ENCODE measurements at places on chromosomes 3 and 15.

GRCh38 chr3:108507902-108508301 is 2.5 kb downstream of the MYH15 start:
- DNase-seq: no peak

GRCh38 chr15:72319360-72319984 is 485 bp downstream of the CELF6 start:
- peak; percentile 60 for DNase-seq

DNA sequence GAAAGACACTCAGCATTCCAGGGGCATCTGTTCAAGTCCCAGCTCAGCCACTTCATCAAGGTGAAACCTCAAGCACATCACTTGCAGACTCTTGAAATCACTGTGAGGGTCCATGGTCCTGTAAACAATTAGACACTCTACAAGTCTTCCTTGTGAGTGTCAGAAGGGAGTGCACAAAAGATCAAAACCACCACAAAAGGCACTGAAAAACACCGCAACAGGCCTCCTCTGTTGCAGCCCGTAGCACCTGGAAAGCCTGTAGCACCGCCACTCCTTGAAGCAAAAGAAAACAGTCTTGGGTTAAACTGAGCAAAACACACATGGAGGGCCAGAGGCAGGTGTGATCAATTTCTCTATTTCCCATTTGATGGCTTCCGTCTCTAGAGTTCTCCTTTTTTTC is 63.8 kb upstream of the SNRK start:
- DNase-seq: no peak

GRCh38 chr15:78398076-78398825 is 39.8 kb upstream of the IREB2 start:
- no peak for DNase-seq

- no peak for DNase-seq
Measured at GRCh38 chr3:136906725-136907124, 44.7 kb downstream of the NCK1 start.

DNA sequence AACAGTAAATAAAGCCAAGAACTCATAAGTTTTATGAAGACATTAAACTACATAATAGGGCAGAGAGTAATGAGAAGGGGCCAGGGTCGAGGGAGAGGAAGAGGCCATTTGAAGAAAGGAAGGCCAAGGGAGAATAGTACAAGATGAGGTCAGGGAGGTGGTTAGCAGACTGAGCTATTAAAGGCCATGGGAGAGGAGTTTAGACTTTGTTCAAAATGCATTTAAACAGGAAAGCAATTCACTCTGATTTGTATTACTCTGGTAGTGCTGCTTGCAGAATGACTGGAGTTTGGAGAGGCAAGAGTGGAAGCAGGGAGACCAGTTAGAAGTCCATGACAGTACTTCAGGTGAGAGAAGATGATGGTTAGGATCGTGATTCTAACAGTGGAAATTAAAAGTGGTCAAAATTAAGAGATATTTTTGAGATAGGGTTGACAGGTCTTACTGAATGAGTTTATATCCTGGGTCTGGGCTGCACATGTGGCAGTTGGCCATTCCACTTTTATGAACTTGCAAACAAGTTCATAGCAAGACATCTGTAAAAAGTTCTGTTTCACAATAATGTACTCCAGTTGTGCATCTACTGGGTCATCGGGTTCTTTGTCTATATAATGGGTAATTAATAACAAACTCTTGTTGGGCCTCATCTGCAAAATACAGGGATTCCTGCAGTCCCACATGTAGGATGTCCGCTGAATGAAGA is 16.3 kb downstream of the PPP2R3A start:
- no peak for DNase-seq

DNA sequence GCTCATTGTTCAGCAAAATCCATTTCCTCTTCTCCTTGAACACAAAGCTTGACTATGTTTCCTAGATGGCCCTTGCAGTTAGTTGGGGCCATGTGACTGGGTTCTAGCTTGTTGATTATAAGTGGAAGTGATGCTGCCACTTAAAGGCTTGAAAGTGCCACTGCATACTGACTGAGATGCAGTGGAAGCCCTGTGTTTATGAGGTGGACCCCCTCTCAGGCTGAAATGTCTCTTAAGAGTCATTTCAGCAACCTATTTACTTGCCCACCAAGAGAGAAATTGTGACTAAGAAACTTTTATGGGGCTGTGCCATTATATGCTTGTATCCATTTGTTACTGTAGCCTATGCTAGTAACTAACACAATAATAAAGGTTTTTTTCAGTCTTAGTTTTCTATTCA is 8.4 kb upstream of the ANP32A start:
- DNase-seq: no peak

DNA sequence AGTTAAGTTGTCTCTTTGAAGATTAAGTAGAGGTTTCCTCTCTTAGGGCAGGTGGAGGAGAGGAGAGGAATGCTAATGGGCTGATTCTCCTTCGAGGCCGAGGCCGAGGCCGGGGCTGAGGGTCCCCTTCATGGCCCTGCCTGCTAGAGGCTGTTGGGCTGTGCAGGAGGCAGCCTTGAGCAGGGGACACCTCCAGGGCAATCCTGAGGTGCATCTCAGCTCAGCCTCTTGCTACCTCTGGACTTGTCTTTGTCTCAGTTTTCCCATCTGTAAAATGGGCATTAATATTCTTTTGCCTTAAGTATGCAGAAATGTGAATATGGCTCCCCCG is 97.7 kb upstream of the PRR20G start:
- no peak for DNase-seq

DNA sequence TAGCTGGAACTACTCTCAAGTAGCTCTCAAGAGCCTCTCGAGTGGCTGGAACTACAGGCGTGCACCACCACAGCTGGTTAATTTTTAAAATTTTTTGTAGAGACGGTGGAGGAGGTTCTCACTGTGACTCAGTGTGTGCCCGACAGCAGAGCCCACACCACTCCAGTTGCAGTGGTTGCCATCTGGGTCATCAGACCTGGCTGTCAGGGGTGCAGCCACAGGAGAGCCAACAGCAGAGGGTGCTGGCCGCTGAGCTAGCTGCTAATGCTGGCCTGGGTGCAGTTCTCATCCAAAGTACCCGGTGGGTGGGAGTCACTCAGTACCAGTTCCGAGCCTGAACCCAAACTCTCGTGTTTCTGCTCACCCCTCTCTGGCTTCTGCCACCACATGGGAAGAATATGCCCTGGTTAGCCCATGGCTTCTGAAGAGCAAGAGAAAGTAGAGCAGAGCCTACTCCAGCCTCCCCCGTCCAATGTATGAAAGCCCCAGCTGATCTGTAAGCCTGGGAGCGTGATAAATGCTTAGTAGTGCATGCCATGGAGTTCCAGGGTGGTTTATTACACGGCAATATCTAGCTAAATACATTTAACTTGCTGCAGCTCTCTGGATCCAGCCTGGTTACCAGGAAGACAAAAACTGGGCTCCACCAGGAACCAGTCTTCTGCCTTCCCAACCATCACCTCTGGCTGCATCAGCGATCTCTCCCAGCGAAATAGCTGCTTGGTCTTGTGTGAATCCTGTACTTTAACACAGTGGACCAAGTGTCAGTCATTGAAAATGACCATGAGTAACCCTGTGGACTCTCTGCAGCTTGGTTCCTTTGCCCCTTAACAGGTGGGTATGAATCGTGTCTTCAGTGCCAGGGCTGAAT is 17.1 kb downstream of the UMPS start:
- DNase-seq: no peak

GRCh38 chr3:46205286-46205960 is 2.7 kb downstream of the CCR1 start:
- DNase-seq: no peak

DNA sequence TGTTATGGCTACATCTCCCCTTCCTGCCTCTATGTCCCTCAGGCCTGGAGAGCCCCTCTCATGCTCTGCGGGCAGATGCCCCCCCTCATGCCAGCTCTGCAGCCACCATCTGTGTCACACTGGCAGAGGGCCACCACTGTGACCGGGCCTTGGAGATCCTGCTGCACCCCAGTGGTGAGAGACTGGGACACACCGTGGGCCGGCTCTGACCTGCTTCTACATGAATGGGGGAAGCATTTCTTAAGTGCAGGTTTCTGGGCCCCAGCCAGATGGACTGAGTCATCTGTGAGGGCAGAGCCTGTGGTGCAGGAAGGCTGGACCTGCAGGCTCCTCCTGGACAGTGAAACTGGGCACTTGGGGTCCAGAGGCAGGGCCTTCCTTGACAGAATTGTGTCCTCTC is 4.8 kb downstream of the VWA5B2 start:
- no peak for DNase-seq

DNA sequence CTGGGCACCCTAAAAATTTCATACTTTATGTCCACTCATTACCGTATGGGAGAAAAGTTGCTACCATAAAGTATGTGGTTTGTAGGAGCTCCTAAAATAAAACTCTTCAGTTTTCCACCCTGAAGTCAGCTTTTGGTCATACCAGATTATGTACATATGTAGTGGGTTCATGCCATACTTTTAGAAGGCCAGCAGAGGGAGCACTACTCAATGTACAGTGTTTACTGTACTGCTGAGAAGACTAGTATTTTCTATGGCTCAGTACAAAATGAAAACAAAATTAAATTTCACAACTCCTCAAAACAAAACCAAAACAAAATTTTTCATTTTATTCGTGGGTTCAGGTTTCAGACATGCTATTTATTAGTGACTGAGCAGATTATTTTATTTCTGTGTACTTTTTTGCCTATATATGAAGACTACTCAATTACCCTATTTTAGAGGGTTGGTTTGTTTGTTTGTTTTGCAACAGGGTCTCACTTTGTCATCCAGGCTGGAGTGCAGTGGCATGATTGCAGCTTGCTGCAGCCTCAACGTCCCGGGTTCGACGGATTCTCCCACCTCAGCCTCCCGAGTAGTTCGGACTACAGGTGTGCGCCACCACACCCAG is 24.3 kb downstream of the NXPE3 start:
- peak; percentile 58 for DNase-seq

DNA sequence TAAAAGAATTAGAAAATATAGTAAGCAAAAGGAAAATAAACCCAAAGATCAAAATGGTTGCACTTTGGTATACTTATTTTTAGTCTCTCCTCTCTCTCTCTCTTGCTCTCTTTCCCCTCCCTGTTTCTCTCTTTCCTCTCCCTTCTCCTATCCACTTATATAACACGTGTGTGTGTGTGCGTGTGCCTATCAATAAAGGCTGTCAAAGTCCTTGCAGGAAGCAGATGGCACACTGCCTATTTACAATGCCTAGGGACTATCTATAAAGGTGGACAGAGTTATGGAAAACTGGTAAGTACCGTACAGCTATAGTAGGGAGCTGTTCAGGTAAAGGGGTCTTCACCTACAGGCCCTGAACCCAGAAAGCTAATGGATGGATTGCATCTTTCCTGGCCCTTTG is 161.6 kb downstream of the SQOR start:
- no peak for DNase-seq

GRCh38 chr3:157499342-157499963 is 3.8 kb downstream of the VEPH1 start:
- peak; percentile 1 for DNase-seq

DNA sequence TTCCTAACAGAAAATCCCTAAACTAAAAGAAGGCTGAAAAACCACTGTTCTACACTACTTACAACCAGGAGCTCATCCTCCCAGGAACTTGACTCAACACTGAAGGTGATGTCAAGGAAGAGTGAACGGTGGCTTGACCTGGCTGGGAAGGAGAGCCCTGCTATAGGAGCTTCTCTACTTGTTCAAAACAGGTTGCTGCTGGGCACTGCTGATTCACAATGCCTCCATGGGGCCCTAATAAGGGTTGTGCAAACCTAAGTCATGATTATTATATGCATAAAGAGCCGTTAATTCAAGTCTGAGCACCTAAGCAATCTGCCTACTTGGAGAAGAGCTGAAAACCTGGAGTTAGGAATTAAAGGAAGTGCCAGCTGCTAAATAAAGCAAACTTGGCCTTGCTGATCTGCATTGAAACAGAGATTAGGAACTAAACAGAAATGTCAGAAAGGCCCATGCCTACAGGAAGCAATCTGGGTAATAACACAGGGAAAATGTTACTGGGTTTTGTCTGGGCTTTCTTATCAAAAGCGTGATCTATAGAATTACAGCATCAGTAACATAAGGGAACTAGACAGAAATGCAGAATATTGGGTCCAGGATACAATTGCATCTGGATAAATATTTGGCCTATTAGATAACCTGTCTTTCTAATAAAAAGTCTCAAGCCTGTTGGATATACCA is 243.2 kb downstream of the NEK10 start:
- DNase-seq: no peak

DNA sequence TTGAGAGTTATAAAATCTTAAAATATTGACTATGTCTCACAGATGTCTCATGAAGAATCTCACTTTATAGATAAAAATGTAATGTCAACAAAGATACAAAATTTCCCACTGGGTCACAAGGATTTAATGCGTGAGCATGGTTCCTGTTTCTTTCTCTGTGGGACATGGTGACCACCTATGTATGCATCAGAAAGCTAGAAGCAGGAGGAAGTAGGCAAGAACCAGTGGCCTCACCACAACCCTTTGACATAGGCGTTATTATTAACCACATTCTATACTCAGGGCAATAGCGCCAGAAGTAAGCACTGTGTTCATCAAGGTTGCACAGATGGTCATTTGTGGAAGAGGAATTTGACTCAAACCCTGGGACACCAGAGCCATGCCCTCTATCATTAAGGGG is 11.7 kb upstream of the ADAMTS17 start:
- no peak for DNase-seq

DNA sequence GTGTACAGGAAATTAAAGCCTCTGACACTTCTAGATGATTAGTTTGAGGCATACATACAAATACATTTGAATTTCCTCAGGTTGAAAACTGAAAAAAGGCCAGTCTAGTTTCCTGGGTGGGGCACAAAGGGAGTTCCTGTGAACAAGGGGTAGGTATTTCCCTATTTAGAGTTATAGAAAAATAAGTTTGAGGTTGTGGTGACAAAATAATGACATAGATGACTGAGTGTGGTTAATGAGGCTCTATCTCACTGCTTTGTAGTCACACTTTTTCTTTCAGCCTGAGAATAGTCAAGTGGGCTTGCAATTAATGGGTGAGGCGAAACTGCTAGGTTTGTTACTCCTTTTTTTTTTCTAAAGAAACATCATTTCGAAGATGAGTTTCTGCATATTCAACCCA is 4.3 kb downstream of the SLCO3A1 start:
- peak; percentile 48 for DNase-seq

DNA sequence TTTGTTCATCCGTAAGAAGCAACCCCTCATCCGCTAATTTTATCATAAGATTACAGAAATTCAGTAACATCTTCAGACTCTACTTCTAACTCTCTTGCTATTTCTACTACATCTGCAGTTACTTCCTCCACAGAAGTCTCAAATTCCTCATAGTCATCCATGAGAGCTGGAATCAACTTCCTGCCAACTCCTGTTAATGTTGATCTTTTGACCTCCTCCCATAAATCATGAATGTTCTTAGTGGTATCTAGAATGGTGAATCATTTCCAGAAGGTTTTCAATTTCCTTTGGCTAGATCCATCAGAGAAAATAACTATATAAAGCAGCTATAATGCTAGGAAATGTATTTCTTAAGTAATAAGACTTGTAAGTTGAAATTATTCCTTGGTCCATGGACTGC is 115.1 kb downstream of the TAFA4 start:
- no peak for DNase-seq

DNA sequence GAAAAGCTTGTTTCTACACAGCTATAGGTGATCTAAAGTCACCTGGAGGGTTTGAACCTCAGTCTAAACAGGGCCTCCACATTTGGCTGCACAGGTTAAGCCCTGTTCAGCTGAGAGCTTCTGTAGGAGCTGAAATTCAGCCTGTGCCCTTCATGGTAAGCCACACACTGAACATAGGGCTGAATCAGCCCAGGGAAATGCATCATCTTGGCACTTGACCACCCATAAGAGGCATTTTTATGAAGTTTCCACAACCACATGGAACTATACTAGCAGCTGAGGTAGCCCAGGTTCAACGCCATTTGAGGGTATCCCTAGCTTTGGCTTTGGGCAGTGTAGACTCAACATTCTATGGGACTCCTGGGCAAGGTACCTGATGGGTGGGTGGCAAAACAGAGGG is 126.8 kb downstream of the FAM174B start:
- no peak for DNase-seq

Measured in stimulated activated CD4-positive, alpha-beta T cell treated with anti-CD3 and anti-CD28 coated beads, Interleukin-2, amount 100 ng/mL, for 24 hours (primary cell).